Stimulated activated CD8-positive, alpha-beta memory T cell treated with anti-CD3 and anti-CD28 coated beads, Interleukin-2, amount 100 ng/mL, for 48 hours (primary cell): ENCODE measurements at places on chromosomes 4 and X.

GRCh38 chr4:121454251-121454979 is 73.6 kb upstream of the QRFPR start:
- no peak for DNase-seq

GRCh38 chr4:23483320-23483960 is 406.4 kb downstream of the PPARGC1A start:
- DNase-seq, result no peak

- DNase-seq, result no peak
Observed at GRCh38 chrX:45186643-45187026, 14.0 kb downstream of the DIPK2B start.

- no peak for DNase-seq
Observed at GRCh38 chr4:38870098-38870808, 2.6 kb downstream of the FAM114A1 start.

DNA sequence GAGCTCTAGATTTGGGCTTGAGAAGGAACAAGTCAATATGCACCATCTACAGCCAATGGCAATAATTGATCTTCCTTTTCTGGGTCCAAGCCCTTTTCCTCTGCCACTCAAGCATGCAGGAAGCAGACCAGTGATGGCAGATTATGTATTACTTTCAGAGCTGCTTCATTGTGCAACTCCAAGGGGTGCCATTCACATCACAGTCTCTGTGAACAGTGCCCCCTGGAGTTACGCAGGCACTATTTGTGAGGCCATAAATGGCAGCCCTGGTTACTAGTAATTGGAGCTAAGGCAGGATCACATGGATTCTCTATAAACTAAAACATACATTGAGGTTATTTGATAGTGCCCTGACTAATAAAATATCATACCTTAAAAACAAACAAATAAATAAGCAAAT is 313.4 kb upstream of the SLC7A11 start:
- no peak for DNase-seq

DNA sequence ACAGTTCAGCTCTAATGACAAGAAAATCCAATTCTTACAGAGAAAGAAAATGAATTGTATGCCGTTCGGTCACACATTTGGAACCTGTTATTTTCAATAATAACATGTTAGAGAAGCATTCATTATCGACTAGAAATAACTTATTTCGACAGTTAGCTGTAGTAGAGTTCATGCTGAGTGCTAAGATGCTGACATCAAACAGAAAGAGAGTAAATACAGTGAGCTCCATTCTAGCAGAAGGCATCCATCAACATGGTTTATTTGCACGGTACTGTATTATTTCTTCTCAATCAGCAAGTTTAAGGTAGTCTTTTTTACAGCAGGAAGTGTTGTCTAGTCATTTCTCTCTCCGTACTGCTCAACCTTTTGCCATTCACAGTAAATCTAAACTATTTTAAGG is 732.1 kb downstream of the STIM2 start:
- DNase-seq, result no peak
